NCI-H524 (cell line): ENCODE measurements at places on chromosomes 16 and 17.

DNA sequence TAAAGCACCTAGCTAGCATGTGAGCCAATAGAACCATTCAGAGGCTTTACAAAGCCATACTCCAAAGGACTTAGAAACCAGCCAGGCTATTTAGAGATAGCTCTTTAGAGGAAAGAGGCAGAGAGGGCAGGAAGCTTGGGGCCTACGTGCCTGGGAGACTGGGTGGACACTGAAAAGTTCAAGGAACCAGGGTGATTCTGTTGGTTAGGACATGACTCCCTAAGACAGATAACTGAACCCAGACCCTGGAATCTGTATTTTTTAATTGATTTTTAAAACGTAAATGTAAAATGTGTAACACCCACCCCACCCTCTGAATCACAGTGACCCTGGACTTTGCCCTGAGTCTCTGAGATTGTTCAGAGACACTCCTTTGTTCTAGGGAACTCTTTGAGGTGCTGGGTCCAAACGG, 16.1 kb upstream of the GNA13 start:
- DNase-seq = no peak

GRCh38 chr17:58504826-58505351, 9.5 kb downstream of the MTMR4 start:
- no peak for DNase-seq

- no peak for DNase-seq
Observed at GRCh38 chr17:12342609-12343435, 322.1 kb downstream of the MAP2K4 start.

- DNase-seq = no peak
Observed at GRCh38 chr16:12305847-12306801, 329.6 kb downstream of the SNX29 start.

GRCh38 chr17:8713878-8714277, 30.8 kb downstream of the CCDC42 start:
- DNase-seq = no peak
